ENCODE measurements at places on chromosomes 4 and X. TPM values are rescaled to one million over a fixed set of nuclear protein-coding genes. Genes with fewer than 3 reads are reported as not detected.

The DGAT2L6 gene
- not detected for total RNA-seq

DNA sequence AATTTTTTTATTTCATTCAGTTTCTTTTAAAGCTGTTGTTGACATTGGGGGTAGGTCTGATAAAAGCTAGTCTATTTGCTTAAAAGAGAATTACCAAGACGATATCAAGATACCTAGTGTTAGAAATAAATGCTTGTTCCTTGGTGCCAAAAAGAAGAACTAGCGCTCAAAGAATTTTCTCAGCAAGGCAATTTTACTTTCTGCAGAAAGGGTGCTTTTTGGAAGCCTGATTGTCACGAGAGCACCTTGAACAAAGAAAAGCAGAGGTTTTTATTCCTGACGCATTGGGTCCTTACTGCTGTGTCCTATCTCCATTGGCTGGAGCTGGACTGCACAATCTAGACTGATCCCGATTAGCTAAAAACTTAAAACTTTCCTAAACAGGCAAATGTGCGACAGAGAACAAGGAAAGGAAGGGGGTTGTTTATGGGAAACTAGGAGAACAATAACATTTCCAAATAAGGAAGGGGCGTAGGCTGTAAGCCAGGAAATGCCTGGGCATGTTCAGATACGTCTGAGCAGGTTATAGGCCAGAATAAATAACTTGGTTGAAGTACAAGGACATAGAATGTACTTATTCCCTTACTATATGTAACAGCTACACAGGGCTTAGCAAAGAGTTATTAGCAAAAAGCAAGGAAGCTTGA is 50.3 kb upstream of the STPG2 start:
- no peak for DNase-seq
- H3K36me3 ChIP-seq: peaks cover 27% of the 10 kb centered on the region

DNA sequence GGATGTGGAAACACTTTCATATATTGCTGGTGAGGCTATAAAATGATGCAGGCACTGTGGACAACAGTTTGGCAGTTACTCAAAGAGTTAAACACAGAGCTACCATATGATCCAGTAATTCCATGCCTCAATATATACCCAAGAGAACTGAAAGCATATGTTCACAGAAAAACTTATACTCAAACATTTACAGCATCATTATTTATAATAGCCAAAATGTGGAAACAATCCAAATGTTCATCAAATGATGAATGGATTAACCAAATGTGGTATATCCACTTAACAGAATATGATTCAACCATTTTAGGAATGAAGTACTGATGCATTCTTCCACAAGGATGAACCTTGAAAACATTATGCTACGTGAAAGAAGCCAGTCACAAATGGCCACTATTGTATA is 603.8 kb downstream of the IQCM start:
- H3K4me1 ChIP-seq: no peaks in the 10 kb centered on the region
- no peak overlapping the region for H3K27ac ChIP-seq
- H3K27me3 ChIP-seq: no peaks in the 10 kb centered on the region
- no peaks in the 10 kb centered on the region for H3K36me3 ChIP-seq

DNA sequence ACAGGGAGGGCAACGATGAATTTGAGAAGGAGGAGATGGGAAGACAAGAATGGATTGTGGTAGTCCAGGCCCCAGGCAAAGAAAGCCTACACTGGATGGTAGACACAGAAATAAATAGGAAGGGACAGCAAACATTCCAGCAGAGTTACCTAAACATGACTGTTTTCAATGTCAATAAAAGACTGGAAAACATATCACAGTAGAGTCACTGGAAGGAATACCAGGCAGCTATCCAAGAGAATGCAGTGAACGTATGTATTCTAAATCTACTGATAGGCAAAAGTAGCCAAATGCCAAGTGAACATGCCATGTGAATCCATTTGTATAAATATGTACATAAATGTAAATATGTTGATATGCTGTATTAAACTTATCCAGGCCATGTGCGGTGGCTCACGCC is 183.0 kb downstream of the PALLD start:
- no peaks in the 10 kb centered on the region for H3K36me3 ChIP-seq
- peaks cover 7% of the 10 kb centered on the region for H3K4me1 ChIP-seq
- no peak for DNase-seq
- H3K27ac ChIP-seq: no peak overlapping the region

- H3K4me3 ChIP-seq: no peak overlapping the region
- H3K27ac ChIP-seq: no peak overlapping the region
- no peaks in the 10 kb centered on the region for H3K4me1 ChIP-seq
- peaks cover 25% of the 10 kb centered on the region for H3K27me3 ChIP-seq
- no peaks in the 10 kb centered on the region for H3K36me3 ChIP-seq
Observed at GRCh38 chrX:110402091-110402849, 43.6 kb downstream of the RTL9 start.

DNA sequence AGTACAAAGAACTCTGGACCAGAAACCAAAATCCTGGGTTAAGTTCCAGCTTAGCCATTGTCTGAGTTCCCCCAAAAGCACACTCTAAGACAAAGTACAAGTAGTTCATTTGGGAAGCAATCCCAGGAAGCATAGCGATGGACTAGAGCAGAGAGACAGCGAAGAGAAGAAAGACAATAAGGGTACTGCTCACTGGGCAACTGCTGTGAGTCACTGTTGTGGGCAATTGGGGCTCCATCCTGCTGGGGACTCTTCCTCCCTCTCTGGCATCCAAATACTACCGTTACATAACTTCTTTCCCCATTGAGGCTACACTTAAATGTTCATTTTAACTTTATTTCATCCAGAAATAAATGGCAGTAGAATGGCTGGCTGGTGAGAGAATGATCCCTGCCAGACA is 14.1 kb downstream of the SRPX start:
- H3K4me3 ChIP-seq: no peak overlapping the region
- H3K27ac ChIP-seq: no peak overlapping the region
- H3K36me3 ChIP-seq: no peaks in the 10 kb centered on the region
- no peak for DNase-seq
- no peaks in the 10 kb centered on the region for H3K4me1 ChIP-seq
- H3K27me3 ChIP-seq: peaks cover 10% of the 10 kb centered on the region

All from natural killer cell treated with Interleukin-12 subunit alpha and Interleukin-12 subunit beta and Interleukin-15 and Interleukin-18, amount 100 ng/mL, for 72 hours (primary cell).